Prostate gland (tissue), 2 donors: ENCODE measurements at places on chromosomes 12 and 14. TPM values are rescaled to one million over a fixed set of nuclear protein-coding genes. Genes with fewer than 3 reads are reported as not detected.

- DNase-seq: no peak
These were observed 195.2 kb downstream of the APAF1 start for GRCh38 chr12:98840325-98840724.

GRCh38 chr12:81617915-81618314 lies 141.2 kb downstream of the PPFIA2 start:
- no peak for DNase-seq

GRCh38 chr12:46413368-46413767 lies 40.8 kb upstream of the SLC38A2 start:
- DNase-seq: no peak

- DNase-seq: no peak
These were observed 240.9 kb downstream of the DPF3 start for GRCh38 chr14:72653026-72653425.

DNA sequence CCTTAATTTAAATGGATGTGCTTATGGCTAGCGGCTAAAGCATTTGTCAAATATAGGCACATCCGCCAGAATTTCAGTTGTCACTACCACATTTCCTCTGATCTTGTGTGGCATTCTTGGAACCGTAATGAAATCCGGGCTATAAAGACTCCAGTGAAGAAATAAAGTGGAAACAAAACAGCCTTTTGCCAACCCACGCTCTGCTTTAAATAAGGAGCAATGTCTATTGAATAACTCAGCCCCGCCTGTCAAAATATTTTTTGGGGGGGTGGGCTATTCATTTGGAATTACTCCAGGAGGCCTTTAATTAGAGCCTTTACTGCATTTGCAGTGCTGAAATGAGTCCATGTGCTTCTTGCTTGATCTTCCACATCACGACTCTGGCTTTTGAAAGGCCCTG lies 179.6 kb upstream of the RPH3A start:
- no peak for DNase-seq

DNA sequence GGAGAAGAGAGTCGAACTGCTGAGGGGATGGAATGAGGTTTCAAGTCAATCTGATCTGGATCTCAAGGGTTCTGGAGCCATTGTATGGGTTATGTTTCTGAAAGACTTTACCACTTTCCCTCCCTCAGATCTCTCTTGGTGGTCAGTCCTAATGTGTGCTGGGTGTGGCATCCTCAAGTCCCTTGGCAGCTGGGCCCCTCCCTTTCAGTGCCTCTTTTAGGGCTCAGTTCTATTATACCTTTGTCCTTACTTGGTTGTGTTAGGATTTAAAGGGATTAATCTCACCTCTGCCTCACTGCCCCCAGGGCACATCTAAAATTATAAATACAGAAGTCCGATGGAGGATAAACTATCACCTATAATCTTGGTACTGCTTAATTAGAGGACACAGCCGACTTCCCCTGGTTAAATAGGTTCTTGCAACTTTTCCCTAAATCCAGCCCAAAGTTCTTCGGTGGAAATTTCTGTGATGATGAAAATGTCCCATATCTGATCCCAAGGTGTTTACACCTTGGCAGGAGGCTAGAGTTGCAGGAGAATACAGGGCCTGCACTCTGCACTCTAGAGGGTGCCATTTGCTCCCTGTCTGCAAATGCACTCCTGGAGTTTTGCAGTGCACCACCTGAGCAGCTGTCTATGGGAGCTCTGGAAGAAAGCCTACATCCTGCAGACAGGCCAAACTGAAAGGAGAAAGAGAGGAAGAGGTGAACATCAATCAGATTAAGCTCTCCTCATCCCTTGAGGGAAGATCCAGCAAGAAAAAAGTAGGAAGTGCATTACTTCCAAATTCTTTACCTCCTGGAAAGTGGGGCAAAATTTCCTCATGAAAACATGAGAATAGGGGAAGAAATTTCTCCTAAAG lies 106.8 kb downstream of the NUAK1 start:
- no peak for DNase-seq

GRCh38 chr12:129339336-129339735 lies 486.1 kb downstream of the GLT1D1 start:
- no peak for DNase-seq

GRCh38 chr12:54974279-54974678 lies 10.3 kb downstream of the TESPA1 start:
- no peak for DNase-seq

- peak; percentile 78 for DNase-seq
These were observed 466 bp downstream of the KICS2 start for GRCh38 chr12:64221651-64222008.

DNA sequence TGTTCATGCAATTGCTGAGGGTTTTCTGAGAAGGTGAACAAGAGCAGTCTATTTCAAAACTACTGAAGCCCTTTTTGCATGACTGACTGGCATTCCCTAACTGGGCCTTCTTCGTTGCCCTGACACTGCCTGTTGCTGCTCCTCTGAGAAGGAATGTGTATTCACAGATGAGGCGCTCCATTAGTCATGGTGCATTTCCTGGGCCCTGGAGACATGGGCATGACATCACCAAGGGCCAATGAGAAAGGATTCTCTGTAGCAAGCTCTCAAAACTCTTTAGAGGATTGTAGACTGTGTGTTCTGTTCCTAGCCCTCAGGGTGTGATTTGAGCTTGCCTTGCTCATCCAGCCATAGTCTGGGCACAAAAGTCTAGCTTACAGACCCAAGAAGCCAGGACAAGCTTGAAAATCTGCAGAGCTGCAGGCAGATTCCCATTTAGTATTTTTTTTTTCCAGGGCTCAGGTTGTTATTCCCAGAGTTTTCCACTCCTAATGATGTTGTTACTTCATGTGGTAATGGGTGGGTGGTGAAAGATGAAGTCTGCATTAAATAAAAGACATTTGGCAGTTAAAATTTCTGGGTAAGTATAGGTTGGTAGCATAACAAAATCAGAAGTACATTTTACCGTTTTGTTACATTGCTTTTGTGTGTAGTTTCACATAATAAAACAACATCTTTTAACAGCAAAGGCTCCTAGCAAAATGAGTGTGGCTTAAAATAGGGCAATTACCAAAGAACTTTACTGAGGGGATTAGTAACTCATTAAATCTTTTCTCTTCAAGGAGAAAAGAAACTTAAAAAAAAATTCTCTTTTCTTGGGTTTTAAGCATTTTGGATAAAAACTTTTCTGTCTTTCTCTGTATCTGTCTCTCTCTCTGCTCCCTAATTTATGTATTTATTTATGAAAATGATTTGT lies 318.4 kb downstream of the RAD51B start:
- DNase-seq: no peak

DNA sequence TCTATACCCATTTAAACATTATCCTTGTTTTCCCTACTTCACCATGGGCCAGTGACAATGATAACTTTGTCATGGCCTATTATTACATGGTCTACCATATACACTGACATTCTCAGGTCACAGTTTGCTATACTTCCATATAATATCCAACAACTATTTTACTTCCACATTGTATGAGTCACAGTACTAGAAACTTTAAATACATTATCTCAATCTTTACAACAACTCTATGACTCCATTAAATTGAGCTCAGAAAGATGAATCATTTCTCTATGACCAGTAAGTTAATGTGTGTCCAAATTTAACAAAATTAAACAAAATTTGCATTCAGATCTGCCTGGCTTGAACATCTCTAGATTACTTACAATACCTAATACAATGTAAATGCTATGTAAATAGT lies 93.9 kb downstream of the PLEKHG7 start:
- no peak for DNase-seq

Gene BATF
- total RNA-seq: 11.8 TPM

Gene COPS7A
- total RNA-seq: 92.6 TPM

Gene FAM181A
- total RNA-seq: 3.1 TPM

Gene GPRC5D
- total RNA-seq: not detected
